Retina (tissue), 1 donor: ENCODE measurements at places on chromosomes 6 and 20.

DNA sequence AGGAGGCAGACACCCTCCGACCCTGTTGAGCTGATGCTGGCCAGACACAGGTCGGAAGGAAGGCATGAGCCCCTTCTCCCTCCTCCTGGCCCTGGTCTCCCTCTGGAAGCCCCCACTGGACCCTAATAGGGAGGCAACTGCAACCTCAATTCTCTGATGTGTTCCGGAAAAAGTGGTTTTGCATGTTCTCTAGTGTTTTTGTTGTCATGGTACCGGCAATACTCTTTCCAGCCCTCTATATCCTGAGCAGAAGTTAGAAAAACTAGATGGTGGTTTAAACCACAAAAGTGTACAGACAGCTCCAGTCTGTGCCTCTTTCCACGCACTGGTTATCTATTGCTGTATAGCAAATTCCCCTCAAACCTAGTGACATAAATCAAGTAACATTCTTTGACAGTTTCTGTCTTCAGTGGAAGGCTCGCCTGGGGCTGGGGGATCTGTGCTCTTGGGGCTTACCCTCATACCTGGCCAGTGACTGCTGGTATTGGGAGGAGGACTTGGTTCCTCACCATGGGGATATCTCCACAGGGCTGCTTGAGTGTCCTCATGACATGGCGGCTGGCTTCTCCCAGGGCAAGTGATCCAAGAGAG, 37.0 kb downstream of the SYTL3 start:
- no peak for DNase-seq

DNA sequence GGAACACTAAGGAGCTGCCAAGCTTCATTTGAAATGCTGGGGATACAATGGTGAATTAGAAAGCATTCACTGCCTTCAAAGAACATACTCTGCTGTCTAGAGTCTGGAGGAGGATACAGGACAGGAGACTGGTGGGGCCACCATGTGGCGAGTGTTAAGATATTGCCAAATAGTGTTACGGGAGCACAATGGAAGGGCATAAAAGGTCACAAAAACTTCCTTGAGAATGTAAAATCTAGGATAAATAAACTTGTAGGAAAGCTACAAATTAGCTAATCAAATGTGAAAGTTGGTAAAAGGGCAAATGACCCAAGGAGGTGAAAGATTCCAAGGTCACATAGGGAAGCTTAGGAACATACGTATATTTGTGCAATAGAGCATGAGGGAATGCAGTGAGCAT, 271.7 kb downstream of the RFPL4B start:
- peak; percentile 70 for DNase-seq

DNA sequence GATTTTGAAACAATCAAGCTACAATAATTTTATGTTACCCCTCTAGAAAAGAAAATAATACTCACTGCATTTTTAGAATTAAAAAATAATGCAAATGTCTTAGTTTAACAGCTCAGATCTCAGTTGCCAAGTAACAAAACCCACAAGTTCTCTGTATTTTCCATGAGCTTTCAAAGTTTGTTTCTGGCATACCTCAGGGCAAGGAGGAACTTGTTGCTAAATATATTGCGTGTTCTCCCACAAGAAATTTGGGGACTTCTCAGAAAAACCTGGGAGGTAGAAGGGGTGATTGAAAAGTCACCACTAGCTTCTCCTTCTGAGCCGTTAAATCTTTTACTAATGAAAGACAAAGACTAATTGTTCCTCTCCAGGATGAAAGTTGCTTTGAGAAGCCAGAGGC, 236.8 kb upstream of the MARCKS start:
- no peak for DNase-seq

DNA sequence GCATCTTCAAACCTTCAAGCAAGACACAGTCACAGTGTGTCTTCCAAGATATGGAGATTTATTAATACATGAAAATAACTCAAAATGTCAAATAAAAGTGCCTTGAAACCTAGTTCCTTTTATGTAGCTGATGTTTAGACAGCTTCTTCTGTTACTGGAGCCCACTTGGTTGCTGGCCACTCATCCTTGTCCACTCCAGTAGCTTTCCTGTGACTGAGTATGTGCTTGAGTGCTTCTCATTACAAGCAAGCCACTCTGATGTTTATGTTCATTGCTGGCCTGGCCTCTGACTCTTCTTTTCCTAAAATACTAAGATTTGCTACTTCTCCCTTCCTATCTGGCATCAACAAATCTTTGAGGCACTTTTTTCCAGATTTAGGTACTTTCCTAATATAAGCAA, 545.2 kb upstream of the MAN1A1 start:
- no peak for DNase-seq

- peak; percentile 37 for DNase-seq
These were observed 84.8 kb downstream of the TAF4 start for GRCh38 chr20:61980647-61981583.

- no peak for DNase-seq
These were observed 9.8 kb downstream of the SDC4 start for GRCh38 chr20:45338121-45339030.

DNA sequence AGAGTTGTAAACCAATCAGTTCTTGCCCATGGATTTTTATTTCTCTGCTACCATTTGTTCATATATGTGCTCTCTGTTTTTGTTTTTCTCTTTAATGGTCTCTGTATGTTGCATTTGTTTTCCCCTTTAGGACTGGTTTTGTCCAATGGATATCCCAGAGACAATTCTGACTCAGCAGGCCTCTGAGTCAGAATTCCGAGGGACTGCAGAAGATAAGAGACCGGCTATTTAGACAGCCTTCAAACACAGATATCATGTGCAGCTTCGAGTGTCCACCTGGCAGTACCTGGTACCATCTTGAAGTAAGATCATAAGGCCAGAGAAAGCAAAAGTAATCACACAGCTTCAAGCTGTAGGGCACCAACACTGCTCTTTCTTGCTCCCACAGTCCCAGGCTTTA, 125.5 kb downstream of the ELOVL4 start:
- no peak for DNase-seq

DNA sequence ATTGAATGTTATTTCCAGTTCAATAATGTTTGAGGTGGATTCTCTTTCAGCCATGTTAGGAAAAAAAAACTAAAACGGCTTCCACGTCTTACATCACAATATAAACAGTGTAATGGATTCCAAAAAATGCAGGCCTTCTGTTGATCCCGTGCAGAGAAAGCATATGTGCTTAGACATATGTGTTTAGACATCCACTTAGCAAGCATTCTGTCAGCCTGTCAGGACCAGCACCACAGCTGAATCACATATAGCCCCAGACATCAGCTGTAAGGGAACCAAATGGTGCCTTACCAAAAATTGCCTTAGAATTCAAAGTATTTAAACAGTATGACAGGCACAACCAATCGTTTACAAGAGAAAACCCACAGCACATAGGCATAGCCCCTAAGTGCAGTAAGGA, 304.9 kb downstream of the EYA4 start:
- DNase-seq = no peak

DNA sequence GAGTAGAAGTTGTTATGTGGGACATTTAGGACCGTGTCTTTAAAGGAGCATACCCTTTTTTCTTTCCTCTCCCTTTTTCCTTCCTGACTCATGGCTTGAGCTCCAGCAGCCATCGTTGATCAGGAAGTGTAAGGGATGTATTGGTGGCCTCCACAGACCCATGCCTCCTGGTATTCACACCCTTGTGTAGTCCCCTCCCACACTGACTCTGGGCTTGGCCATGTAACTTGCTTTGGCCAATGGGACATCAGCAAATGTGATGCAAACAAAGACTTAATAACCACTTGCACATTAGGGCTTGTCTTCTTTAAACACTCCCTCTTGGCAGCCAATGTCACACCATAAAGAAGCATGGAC, 18.9 kb upstream of the SLC13A3 start:
- no peak for DNase-seq

- no peak for DNase-seq
These were observed 718.0 kb downstream of the UTRN start for GRCh38 chr6:145003145-145003544.

- DNase-seq = no peak
These were observed 129.2 kb downstream of the HFE start for GRCh38 chr6:26216359-26216885.

DNA sequence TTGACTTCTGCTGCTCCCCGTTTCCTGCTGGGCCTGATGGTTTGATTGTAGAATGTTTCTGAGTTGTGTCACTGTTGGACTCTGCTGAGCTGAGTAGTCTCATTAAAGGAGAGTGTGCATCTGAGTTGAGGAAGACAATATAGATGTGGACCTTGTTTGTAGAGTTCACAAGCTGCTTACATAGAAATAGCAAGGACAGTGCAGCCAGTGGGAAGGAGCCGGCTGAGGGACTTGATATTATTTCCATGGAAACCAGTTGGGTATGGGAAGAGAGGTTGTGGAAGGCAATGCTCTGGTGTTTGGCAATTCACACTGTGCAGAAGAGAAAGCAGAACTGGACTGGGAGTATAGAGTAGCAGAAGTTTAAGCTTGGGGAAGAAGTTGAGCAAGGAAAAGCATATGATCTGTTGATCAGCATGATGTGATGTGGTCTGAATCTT, 14.8 kb downstream of the IGF2R start:
- no peak for DNase-seq

- DNase-seq = no peak
These were observed 8.7 kb downstream of the UBR2 start for GRCh38 chr6:42572523-42572922.

- DNase-seq = no peak
These were observed 1.9 kb downstream of the CST7 start for GRCh38 chr20:24950836-24951525.

DNA sequence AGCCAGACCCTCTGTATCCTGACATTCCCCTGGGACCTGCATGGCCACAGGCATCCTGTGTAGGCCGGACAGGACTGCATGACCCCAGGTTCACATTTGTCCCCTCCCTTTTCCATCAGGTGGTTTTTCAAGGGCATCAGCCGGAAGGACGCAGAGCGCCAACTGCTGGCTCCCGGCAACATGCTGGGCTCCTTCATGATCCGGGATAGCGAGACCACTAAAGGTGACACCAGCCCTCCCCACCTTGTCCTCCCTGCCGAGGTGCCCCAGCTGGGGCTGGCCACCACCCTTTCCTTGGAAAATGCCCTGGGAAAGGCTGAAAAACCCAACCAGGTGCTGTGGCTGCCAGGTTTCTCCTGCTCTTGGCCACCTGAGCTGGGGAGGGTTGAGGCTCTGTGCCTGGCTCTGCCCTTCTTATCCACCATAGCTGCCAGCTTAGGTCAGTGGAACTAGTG, 27.6 kb downstream of the HCK start:
- no peak for DNase-seq

DNA sequence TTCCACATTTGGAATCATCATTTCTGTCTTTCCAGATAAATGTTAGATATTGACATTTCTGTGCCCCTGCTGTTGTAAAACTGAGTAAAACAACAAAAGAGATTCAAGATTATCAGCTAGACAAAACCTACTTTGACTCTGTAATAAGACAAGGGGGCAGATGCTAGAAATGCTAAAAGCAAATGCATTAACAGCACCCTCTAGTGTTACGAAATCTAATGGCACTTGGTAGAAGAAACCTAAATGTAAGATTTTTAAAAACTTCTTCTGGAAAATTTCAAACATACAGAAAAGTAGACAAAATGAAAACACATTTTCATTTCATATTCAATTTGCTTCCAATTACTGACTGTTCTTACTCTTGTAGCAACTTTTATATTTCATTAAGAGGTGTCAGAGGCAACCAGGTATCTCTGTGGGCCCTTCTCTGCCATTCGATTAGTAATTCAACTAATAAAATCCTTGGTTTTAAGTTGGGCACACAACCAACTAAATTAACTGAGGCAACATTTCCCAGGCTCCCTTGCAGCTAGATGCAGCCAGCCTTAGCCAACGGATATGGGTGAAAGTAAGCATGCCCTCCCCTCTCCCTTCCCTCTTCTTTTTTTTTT, 45.0 kb downstream of the SLC23A2 start:
- DNase-seq = no peak

- DNase-seq = no peak
These were observed 257.6 kb downstream of the NFATC2 start for GRCh38 chr20:51284871-51285270.

GRCh38 chr6:15474196-15474595, 188.6 kb downstream of the DTNBP1 start:
- no peak for DNase-seq

GRCh38 chr20:57584768-57585461, 24.0 kb downstream of the PCK1 start:
- no peak for DNase-seq

DNA sequence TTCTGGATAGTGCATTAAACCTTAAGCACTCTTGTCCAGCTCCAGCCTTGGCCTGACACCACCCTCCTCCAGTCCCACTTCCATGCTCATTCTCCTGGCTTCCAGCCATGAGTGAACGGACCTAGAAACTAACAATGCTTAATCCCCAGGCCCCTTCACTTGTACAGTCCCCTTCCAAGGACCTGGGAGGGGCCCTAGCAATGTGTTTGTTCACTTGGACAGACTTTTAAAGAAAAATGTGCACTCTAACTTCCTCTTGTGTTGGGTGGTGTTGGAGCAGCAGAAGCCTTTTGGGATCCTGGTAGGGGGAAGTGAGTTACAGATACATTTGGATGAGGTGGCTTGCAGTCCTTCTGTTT, 48.9 kb upstream of the CCN6 start:
- no peak for DNase-seq

DNA sequence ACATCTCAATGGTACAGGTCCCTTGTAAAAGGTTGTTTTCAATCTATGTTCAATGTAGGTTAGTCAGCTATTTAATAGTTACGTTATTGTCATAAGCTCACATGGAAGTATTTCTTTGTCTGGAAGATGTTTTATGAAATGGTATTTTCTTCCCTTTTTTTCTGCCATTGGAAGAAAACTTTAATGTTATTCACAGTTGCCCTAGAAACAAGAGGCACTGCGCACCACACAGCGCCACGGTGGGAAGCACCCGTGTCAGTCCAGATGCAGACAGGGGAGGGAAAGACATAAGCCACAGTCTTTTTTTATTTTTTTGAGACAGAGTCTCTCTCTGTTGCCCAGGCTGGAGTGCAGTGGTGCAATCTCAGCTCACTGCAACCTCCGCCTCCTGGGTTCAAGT, 82.1 kb downstream of the GCNT2 start:
- DNase-seq = no peak

DNA sequence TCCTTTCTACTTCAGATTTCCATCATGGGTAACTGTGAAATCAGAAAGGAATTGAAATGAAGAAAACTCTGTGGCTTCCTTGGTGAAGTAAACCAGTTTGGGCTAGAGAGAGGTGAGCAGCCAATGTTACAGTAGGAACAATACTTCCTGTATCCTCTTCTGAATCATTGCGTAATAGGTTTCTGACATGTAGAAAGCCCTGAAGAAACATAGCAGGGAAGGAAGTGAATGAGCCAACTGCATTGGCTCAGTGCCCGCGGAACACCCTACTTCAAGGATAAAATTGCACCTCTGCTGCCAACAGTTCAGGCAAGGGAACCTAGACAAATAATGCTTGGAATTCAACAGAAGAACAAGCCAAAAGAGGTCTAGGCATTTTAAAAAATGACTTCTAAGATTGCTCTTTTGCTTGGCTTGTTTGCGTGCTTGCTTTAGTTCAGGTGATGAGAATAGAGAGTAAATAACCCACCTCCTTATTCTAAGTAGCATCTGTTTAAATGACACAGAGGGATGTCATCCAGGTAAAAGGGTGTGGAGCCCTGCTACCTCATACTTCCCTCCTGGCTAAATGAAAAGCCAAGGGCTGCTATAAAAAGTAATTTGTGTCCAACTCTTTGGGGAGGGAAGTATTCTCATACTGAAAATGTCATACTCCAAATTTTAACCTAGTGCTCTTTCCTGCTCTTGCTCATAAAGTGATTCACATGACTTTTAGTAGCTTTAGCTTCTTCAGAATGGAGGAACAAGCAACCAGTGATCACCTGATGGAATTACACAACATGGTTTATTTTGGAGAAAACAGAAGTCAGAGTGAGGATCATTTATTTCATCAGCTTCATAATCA, 30.0 kb upstream of the AKIRIN2 start:
- no peak for DNase-seq
